Upper lobe of right lung (tissue), 1 donor: ENCODE measurements at places on chromosomes 2 and 18.
A peak's percentile ranks its signal among the peaks of the same experiment; 100 is the strongest.

GRCh38 chr2:239212929-239213642 lies 187.7 kb downstream of the HDAC4 start:
- no peak for DNase-seq

DNA sequence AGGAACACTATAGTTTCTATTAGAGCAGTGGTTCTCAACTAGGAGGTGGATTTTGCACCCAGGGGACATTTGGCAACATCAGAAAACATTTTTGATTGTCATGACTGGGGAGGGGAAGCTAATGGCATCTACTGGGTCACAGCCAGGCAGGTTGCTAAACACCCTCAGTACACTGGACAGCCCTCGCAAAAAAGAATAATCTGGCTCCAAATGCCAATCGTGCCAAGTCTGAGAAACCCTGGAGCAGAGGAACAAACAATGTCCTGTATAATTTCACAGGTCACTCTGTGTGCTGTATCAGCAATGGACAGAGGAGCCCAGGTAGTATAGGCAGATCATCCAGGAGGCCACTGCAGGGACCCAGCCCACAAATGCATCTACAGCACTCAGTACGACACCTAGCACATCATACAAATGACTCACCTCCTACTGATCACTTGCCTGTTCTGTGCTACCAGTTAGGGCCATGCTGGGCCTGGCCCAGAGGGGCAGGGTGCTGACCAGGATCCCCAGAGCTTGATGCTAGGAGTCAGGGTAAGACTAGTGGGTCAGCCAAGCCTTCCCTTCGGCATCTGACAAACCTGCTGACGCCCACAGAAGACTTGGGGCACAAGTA lies 37.6 kb downstream of the SFXN5 start:
- no peak for DNase-seq

GRCh38 chr18:36158266-36158867 lies 28.7 kb downstream of the ELP2 start:
- DNase-seq: no peak

DNA sequence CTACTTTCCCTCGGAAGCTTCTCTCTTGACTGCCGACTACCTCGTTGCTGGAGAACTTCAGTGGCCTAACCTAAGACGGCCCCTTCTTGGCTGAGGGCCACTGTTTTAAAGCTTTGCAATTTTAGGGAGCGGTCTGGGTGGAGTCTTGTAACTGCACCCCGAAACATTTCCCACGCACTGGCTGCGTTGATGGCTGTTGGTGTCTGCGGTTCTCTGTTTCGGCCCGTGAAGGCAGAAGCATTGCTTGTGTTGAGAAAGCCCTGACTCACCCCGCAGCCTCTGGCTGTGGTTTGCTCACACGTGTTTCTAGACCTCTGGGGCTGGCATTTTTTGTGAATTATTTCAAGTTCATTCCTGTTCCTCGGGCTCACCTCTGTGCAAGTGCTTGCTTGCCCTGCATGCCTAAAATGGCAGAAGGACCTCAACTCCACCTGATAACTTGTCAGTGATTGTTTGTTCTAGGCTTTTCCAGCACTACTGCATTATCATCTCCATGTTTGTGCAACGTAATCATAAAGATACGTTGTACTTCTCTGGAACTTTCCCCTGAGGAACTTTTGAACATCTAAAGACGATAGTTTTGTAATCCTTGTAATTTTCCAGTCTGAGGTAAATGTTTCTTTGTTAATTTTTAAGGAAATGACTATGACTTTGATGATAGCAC lies 94.2 kb upstream of the DLX2 start:
- peak; percentile 68 for DNase-seq

DNA sequence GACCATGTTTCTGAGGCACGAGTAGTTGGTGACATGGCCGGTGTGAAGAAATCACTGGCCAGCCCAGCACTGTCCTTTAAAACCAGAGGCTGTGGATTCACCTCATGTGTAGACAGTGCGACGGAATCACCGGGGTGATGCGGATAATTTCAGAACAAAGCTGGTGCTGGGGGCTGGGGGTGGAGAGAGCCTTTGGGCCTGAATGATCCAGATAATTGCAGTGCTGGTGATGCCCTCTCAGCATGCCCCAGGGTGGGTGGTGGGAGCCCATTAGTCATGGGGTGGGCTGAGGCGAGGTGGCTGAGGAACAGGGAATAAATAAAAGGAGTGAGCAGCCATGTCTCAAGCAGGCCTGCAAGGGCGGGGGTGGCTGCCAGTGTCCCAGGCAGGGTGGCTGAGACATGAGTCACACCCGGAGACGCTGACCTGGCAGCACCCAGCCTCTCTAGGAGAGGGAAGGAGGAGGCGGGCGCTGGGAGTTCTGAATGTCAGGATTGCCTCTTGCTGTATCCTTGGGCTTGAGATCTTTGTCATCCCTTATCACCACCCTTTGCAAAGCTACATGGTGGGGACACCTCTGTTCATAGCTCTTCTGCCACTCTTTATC lies 151.1 kb upstream of the MSH6 start:
- DNase-seq: peak; percentile 73

DNA sequence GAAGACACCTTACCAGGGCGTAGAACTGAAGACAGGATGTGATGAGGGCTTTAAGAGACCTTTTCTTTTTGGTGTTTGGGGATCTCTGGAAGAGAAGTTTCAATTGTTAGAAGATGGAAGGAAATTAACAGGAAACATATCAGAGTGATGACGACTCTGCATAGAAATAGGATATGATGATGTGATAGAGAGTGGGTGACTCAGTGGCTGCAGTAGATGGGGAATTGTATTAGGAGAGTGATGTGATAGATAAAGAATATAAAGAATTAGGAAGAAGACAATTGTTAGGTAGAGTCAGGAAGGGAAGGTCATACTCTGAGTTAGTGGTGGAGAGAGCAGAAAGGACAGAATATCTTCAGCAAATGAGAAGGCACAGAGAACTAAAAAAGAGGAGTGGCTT lies 593.9 kb downstream of the NYAP2 start:
- DNase-seq: no peak

DNA sequence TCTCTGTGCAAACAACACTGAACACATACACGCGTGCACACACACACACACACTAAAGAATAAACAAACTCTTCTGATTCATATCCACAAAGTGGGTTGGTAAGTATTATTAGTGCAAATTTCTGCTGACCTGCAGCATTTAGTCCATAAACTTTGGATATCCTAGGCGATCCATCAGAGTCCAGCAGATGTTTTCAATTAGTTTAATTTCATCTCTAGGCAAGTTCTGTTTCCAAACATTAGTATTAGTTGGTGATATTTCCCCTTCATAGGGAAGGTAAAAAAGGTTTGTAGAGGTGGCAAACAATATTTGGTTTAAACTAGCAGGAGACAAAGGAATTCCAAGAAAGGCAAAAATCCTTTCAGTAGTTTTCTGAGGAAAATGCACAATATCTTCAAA lies 5.7 kb downstream of the DSEL start:
- no peak for DNase-seq

DNA sequence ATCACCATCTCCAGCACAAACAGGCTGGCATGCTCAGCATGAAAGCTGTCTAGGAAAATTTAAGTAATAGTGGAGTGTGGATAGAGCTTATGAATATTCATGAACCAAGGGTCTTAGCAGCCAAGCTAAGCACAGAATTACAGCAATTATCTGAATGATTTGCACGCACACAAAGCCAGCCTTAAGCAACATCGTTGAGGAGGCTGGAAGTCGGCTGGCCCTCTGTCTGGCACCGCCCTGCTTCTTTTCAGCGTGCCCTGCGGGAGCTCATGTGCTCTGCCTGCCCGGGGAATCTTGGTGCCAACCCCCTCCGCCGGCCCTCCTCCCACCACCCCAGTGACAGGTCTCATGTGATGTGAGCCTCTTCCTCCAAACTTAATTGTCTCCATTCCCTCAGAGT lies 540.1 kb downstream of the CMPK2 start:
- DNase-seq: no peak

DNA sequence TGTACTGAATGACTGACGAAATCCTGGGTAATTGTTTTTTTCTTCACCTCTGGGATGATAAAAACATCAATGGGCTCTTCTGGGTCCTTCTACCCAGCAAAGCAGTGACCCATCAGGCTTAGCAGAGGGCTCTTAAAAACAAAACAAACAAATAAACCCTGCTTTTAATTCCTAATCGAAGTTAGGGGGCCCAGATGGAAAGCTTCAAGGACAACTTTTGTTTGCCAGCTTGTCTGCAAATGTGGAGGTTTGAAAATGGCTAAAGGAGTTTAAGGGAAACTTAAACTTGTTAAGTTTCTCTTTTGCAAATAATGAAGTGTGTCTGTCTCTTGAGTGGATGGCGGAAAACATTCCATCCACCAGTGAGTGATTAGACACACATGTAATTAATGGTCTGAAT lies 327.2 kb downstream of the SATB2 start:
- DNase-seq: no peak

DNA sequence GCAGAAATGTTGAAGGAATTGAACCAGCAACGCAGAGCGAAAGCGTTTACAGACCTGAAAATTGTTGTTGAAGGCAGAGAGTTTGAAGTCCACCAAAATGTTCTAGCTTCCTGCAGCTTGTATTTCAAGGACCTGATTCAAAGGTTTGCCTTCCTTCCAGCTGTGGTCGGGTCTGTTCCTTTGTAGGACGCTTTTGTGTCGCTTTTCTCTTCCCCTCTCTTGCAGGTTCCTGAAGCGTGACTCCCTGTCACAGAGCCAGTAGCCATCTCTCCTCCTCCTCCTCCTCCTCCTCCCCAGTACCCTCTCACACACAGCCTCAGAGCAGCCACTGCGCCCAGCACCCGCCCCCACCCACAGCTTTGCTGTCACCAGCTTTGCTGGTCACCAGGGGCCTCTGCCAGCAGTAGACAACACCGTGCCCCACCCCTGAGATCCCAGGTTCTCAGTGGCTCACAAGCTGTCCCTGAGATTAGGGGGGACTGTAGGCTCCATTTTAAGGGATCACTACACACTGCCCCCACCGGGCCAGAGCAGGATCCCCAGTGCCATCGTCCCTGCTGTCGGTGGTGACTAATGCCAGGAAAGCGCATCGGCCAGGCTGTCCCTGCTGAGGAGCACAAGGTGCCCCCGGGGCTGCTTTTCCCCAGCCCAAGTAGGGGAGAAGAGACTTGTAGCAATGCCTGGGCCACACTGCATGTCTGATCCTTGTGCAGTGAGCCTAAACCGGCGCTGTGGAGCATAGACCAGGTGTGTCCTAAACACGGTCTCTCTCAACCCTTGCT lies 242.3 kb downstream of the ATAD2B start:
- DNase-seq: no peak

- no peak for DNase-seq
Measured at GRCh38 chr2:85264471-85264870, 63.3 kb downstream of the TGOLN2 start.

- no peak for DNase-seq
Measured at GRCh38 chr2:15617778-15618448, 26.2 kb downstream of the DDX1 start.

- DNase-seq: peak; percentile 38
Measured at GRCh38 chr2:237699870-237700511, 72.6 kb downstream of the LRRFIP1 start.

DNA sequence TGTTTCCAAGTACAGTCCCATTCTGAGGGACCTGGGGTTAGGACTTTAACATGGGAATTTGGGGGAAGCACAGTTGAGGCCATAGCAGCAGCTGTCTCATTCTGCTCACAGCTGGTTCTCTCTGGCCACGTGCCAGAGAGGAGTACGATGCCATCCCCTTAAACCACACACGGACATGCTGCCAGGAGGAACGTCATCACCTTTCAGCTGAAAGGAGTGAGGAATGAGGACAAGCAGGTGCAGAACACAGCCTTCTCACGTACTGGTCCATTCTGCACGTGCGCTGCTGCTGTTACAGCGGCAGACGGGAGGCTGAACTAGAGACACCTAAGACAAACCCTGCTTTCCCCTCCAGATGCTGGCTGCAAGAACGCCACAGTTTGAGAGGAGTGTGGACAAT lies 33.5 kb downstream of the ODC1 start:
- no peak for DNase-seq

GRCh38 chr2:174771631-174772471 lies 7.6 kb upstream of the CHRNA1 start:
- peak; percentile 82 for DNase-seq

- no peak for DNase-seq
Measured at GRCh38 chr2:6196449-6196848, 504.3 kb downstream of the SOX11 start.

DNA sequence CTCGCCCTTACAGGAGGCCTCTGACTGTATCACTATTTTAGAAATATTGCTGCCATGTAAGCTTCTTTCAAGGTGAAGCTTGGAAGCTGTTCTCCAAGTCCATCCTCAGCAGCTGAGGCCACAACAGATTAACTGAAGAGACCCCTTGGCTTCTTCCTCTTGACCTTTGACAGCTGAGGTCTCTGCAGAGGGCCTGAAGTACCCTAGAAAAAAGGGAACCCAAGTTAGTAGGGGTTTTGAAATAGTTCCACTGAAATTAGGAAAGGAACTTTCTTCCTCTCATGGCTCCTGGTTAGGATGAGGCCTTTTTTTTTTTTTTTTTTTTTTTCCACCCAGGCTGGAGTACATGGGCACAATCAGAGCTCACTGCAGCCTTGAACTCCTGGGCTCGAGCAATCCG lies 15.5 kb upstream of the IHH start:
- no peak for DNase-seq

GRCh38 chr18:67600181-67601180 lies 84.0 kb upstream of the DSEL start:
- DNase-seq: no peak

DNA sequence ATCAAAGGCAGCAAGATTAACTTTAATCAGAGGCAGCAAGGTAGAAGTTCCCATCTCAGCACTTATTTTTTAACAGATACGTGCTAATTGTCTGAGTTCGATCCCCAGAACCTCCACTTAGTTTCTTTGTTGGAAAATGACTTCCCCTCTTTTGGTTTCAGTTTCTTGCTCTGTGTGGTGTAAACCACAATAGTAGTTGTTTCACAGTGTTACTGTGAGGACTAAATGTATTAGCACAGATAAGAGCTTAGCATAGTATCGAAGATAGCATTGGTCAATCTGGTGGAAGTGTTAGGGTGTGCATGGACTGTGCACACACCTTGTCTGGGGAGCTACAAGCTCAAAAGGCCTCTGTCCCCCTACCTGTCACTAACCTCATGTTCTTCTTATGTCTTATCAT lies 988.3 kb upstream of the GYPC start:
- no peak for DNase-seq

- no peak for DNase-seq
Measured at GRCh38 chr2:238462782-238463396, 36.2 kb downstream of the ASB1 start.

DNA sequence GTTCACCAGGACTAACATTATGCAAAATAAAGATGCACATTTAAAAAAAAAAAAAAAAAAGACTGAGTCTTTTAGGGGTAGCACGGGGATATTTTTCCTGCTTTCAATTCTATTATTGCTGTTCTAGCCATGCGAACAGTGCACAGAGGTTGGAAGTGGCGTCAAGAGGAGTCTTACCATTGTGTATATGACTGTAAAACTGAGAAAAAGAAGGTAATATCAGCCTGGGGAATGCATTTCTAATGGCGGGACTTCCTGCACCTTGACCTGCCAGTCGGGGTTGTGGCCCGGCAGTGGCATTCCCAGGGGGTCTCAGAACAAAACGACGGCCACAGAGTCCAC lies 48.5 kb upstream of the ATP6V1B1 start:
- DNase-seq: no peak

DNA sequence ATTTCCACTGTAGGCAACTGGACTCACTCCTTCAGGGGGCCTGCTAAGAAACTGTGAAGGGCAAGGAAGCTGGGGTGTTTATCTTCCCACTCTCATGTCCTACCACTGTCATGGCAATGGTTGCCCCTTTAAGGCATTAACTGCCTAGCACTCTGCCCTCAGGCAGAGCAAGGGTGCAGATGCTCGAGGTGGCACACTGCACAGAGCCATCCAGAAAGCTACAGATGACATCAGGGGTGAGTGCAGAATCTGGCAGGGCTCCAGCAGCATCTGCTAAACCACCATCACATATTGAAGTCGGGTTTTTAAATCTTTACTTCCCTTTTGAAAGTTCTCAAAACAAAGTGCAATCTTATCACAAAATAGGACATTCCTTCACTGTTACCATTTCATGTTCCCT lies 75.4 kb downstream of the RAPGEF4 start:
- no peak for DNase-seq
